ENCODE measurements at places on chromosomes 16 and 17.
A peak's percentile ranks its signal among the peaks of the same experiment; 100 is the strongest.

DNA sequence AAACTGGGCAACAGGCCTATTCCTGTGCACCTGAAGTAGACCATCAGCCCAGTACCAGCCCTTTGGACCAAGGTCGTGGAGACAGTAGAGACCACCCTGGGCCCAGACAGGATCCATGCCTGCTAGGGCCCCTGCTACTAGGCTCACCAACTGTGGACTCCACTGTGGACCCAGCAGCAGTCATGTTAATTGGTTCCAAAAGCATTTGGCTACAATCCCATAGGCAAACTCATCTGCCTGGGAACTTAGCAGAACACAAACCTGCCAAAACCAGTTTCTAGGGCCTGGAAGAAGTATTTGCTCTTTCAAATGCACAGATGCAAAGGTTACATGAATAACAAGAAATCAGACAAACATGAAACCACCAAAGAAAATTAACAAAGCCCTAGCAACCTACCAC lies 53.1 kb downstream of the ACSM2A start:
- no peak for DNase-seq

DNA sequence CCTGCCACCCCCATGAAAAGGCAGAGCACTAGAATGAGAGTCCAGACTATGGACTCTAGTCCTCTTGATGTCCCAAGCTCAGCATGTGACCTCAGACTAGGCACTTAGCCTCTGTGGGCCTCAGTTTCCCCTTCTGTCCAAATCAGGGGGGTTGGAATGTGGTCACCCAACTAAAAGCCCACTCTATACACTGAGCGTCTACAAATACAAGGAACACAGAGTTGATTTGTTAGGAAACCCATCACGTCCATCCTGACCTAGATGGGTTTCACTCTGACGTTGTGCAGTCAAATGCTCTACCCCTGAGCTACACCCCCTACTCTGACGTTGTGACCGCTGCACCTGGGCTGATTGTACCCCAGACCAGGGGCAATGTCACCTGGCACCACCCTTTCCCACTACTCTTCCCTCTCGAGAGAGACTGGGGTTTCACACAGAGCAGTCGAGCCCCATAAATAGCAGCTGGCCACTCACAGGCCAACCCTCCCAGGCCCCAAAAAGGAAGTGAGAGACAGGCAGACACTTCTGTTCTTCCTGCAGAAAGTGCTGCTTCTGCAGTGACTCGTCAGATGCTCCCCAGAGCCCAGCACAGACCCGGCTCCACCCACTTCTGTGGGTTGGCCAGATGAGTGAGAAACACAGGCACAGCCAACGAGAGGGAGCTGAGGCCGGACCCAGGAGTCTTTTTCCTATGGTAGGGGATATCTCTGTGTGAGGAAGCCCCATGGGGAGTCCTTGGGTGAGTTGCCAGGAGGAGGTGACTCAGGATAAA lies 16.1 kb upstream of the TNFRSF13B start:
- peak; percentile 67 for DNase-seq

- DNase-seq = no peak
These were observed 32.7 kb downstream of the NFATC3 start for GRCh38 chr16:68117884-68118283.

DNA sequence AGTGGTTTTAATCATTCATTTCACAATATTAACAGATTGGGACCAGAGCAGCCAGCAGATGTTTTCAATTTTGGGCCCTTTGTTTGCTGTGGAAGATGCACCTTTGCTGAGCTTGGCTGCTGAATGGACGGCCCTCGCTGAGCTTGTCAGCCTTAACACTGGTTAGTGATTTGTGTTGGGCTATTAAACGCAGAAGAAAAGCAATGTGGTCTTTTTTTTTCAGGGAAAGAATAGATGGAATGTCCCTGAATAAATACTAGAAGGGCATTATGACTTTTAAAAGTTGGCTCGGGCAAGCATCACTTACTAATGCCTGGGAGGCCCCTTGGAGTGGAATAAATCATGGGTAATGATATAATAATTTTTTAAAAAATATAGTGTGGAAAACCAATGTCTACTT lies 297.0 kb downstream of the MAP2K6 start:
- no peak for DNase-seq

DNA sequence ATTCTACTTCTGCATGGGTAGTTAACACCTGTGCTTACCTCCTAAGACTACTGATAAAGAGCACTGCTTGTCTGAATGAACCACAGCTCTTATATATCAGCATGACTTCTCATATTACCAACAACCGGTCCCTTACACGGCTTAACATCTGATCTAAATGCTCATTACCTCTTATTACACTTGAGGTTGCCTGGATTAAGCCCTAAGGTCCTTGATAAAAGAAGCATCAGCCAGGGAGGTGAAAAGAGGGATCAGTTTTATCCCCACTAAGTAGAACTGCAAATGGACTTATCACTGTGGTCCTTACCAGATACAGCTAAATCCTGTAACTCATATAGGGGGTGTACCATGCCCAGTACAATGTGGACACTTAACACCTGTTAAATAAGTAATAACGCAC lies 8.2 kb upstream of the RSKR start:
- no peak for DNase-seq

- DNase-seq = no peak
These were observed 53.9 kb downstream of the VPS35L start for GRCh38 chr16:19609359-19609758.

- peak; percentile 85 for DNase-seq
These were observed 20.9 kb upstream of the MPRIP start for GRCh38 chr17:17021194-17021863.

- DNase-seq = peak; percentile 57
These were observed 1.1 kb upstream of the CRHR1 start for GRCh38 chr17:45782889-45783592.

Data from hepatocyte (in vitro differentiated cells).